ENCODE measurements at places on chromosomes 6 and 20.

DNA sequence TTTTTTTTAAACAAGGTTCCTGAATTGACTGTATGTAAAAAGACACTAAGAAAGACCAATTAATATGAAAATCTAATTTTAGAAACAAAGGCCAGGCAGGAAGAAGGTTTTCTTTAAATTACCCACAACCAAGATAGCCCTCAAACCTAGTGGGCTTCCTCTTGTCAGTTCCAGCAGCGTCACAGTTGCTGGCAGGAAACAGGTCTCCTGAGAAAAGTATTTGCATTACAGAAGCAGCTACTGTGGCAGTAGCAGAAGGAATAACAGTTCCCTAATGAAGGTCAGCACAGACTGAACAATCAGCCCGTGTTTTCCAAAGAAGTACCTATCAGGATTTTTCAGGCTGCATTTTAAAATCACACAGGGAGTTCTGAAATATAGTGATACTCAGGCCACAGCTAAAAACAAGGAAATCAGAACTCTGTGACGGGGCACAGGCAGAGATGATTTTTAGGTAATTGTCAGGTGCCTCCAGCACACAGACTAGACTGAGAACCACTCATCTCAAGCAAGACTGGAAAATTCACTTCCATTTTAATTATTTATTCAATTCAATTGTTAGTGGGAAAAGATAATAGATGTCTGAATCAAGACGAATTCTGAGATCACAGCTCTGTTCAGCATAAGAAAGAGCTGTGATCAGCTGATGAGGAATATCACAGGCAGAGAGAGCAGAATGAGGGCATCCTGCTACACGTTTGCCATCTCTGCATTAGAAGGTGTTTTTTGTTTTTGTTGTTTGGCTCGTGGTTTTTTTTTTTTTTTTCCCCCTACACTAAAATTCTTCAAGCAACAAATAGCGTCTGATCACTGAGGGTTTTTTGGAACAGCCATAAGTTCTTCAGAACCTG lies 230.5 kb upstream of the KHDRBS2 start:
- no peak for DNase-seq

GRCh38 chr6:142444881-142445301 lies 143.1 kb downstream of the ADGRG6 start:
- no peak for DNase-seq

GRCh38 chr6:110949679-110950285 lies 8.7 kb upstream of the GTF3C6 start:
- DNase-seq = peak; percentile 49

GRCh38 chr6:44316481-44316880 lies 3.3 kb upstream of the AARS2 start:
- DNase-seq = no peak

DNA sequence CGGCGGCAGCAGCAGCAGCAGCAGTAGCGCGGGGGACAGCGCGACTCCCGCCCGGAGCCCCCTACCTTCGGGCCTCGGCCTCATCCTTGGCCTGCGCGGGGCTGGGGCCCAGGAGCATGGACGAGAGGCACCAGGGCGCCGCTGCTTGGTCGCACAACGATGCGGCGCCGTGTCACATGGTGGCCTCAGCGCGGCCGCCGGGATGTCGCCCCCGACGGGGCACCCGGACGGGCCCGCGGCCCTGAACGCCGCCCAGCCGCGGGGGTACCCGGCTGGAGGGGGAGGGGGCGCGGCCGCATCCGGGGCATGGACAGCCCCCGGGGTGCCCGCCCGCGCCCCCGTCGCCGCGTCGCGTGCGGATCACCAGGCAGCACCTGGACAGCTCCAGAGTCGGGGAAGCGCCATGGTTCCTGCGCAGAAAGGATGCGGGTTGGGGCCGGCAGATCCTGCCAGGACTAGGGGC lies 57.1 kb downstream of the CDH22 start:
- DNase-seq = no peak

GRCh38 chr20:33668466-33669155 lies 1.9 kb downstream of the ACTL10 start:
- no peak for DNase-seq

- DNase-seq = peak; percentile 44
Observed at GRCh38 chr20:20837574-20838021, 125.2 kb upstream of the RALGAPA2 start.

- DNase-seq = no peak
Observed at GRCh38 chr6:40627316-40627715, 40.2 kb upstream of the LRFN2 start.

- DNase-seq = no peak
Observed at GRCh38 chr6:106035655-106036054, 50.5 kb upstream of the PRDM1 start.

- DNase-seq = no peak
Observed at GRCh38 chr6:137729866-137730629, 137.0 kb upstream of the TNFAIP3 start.

- no peak for DNase-seq
Observed at GRCh38 chr6:124590001-124590400, 372.2 kb upstream of the RNF217 start.

- DNase-seq = no peak
Observed at GRCh38 chr6:167934426-167934864, 63.0 kb upstream of the KIF25 start.

DNA sequence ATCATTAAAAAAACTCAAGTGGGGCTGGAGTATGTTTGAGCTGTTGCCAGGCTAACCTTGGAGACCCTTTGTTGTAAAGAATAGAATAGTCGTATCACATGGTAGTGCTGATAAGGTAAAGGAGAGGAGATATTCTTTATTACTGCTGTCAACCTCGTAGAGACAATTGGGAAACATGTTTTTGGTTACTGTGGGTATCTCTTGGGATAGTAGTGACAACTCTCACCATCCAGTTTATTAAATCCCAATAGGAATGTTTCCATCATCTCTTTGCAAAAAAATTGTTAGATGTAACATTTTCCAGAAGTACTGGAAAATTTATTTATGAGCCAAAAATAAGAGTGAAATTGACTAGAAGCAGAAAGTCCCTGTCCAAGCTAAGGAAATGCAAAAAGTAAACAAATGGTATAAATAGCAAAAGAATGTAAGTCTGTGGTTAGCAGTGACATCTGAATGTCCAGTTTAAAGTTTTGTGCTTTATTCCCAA lies 829.3 kb upstream of the CITED2 start:
- no peak for DNase-seq

GRCh38 chr6:36963451-36964290 lies 9.1 kb downstream of the PI16 start:
- DNase-seq = no peak

- no peak for DNase-seq
Observed at GRCh38 chr6:5599127-5599526, 337.8 kb downstream of the FARS2 start.

- DNase-seq = no peak
Observed at GRCh38 chr6:156438350-156438923, 338.7 kb upstream of the ARID1B start.

DNA sequence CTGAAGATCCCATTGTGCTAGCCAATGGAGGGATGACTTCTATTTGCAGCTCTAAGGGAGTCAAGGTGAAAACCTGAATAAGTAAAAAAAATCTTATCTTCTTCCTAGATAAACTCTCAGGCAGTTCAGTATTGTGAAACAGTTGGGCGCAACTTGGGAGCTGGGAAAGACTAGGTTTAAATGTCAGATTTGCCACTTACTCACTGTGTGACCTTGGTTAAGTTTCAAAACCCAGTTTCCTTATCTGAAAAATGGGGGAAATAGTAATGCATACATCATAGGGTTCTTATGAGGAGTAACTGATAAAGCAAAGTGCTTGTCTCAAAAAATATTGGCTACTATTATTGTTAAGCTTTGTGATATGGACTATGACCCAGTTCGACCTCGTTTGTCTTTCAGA lies 88.8 kb downstream of the CD83 start:
- DNase-seq = no peak
